ENCODE measurements at places on chromosomes 7 and 10.

DNA sequence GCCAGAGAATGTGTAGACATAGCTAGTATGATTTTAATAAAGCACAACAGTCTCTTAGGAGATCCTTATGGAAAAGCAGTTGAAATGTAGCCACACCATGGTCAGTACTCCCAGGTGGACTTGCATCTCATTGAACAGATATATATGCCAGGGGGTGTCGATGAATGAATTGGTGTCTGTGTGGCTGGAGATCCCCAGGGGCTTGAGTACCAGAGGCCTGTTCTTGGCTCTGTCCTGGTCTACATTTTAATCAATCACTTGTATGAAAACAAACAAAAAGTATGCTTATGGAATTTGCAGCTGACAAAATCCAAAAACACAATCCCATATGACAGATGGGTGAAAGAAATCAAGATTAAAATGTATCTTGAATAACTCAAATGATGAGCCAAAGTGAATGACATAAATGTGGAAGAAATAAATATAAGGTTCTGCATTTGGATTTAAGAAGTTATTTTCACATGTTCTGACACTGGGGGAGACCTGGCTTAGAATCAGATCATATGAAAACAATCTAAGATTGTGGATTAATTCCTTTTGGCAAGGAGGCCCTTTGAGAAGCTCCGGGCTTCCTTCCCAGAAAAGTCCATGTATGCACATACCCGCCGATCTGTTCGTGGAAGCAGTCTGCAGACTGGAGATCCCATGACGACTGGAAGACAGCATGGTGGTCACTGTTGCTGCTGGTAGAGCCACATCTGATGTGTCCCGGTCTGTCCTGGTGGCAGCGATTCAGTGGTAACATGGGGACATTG, 15.6 kb downstream of the CLEC2L start:
- no peak for DNase-seq

DNA sequence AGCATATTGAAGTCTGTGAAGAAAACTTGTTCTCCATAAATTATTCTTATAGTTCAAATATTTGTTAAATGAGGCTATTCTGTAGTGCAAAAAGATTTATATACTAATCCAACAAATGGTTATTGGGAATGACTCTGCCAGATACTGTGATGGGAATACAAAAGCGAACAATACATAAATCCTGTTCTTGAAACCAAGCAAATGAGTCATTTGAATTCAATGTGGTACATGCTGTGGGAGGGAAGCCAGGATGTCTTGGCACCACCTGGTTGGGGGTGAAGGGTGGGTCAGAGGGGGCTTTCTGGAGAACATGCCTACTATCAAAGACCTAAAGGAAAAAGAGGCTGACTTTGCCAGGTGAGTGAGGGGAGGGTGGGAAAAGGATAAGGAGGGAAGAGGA, 594.2 kb downstream of the CALN1 start:
- no peak for DNase-seq

DNA sequence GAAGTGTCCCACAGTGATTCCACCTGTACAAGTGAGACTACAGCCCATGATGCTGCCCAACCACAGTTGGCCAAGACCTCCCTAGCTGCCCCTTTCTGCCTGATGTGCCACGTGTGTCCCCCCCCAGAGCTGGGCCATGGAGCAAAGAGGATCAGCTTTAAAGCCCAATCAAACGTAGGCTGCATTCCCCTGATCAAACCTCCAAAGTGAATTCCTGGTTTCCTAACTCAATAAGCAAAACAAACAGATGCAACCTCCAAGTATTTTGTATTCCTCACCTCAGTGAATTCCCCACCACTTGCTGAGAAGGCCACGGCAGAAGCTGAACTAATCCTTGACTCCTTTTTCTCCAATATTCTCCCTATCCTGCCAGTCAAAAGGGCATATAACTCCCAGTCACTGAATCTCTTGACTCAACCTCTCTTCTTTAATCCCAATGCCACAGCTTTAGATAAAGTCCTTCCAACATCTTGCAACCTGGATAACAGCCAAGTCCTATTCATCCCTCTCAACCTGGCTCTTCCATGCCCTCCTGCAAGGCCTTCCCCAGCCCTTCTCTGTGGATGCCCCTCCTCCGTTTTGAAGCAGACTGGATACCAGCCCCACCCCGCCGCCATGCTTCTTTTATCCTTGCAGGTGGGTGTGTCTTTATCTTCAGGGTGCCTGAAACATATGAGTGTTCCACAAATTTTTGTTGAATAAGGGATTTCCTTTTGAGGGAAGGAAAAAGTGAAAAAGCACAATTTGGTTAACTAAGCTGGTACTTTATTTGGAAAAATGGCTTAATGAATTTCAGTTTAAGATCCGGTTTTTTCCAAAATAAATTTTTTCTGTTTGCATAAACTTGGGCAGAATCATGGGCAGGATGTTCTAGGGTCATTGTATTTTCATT, 285.2 kb upstream of the MKLN1 start:
- no peak for DNase-seq

DNA sequence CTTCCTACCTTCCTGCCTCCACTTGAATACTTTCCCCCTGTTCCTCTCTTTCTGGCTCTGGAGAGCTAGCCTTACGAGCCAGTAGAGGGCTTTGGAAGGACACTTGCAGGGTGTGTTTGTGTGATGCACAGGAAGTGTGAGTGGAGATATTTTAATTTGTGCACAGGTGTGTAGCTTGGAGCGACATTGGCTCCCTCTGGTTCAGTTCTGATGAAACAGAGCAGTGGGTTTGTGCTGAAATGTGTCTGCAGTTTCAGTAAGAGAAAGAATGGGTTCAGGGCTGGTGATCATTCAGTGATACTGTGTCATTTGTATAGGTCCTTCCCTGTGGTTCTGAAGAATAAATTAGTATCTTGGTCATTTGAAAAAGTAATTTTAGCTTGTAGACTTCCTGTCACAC, 86.9 kb downstream of the SND1 start:
- no peak for DNase-seq

- DNase-seq, result no peak
Observed at GRCh38 chr7:27392477-27392876, 149.9 kb downstream of the EVX1 start.

GRCh38 chr7:37643876-37644275, 39.7 kb upstream of the GPR141 start:
- DNase-seq, result no peak

DNA sequence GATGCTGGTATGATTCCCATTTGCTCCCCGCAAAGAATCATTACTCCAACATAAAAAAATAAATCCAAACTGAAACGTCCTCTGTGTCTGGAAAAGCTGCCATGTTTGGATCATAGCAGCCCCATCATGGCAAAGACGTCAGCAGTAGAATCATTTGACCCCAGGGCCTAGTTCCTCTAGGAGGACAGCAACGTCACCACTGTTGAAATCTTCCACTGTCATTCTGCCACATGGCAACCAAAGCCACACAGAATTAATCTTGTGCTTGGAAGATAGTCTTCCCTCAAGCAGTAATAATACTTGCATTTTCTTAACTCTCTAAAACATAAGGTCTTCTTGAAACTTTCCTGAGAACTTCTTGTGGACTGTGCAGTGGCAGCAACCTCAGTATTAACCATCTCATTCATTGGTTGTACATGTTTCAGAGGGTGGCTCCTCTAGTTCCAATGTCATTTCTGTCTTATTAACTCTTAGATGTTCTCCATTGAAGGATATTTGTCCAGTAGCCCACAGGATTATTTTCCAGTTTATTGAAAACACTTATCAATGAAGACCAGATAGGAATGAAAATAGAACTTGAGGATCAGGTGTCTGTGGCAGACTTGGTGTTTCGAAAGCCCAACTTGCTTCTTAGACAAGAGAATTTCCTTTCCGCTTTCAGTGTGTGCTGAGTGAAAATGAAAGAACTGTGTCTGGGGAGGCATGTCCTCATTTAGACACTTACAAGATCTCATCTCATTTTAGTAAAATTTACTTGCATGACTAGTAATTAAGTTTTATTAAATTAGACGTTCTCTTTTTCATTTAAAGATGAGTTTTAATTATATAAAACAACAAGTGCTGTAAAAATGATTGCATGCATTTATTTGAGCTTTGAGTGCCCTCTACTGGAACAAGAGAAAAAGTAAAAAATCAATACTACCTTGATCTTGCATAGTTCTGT, 28.9 kb upstream of the INHBA start:
- DNase-seq, result no peak

DNA sequence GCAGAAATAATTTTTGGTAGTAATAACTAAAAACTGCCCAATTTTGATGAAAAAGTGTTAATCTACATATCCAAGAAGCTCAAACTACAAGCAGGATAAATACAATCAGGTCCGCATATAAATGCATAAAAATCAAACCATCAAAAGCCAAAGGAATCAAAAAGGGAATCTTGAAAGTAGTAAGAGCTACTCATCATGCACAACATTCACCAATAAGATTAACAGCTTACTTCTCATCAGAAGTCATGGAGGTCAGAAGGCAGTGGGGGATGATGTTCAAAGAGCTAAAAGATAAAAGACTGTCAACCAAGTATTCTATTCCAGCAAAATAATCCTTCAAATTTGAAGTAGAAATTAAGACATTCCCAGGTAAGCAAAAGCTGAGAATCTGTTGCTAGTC, 76.4 kb downstream of the CRPPA start:
- no peak for DNase-seq

- no peak for DNase-seq
Observed at GRCh38 chr10:58396057-58396456, 10.8 kb downstream of the TFAM start.

- no peak for DNase-seq
Observed at GRCh38 chr7:55314967-55315366, 50.2 kb upstream of the LANCL2 start.

DNA sequence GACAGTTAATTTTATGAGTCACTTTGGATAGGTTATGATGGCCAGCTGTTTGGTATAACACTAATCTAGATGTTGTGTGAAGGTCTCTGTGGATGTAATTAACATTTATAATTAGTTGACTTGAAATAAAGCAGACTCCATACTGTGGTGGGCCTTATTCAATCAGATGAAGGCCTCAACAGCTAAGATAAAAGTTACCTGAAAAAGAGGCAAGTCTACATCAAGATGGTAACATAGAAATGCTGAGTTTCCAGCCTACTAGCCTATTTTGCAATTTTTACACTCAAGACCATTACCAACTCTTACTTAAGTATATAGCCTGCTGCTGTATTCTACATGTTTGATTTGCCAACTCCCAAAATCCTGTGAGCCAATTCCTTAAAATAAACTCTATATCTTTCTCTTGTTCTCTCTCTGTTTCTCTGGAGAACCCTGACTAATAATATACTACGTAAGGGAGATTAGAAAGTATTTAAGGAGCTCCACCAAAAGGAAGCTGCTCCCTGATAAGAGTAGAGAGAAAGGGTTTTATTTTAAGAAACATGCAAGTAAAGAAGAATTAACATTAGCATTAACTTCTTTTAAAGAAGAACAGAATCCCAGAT, 42.7 kb downstream of the ZNF438 start:
- no peak for DNase-seq

GRCh38 chr7:18663321-18663720, 167.8 kb downstream of the HDAC9 start:
- DNase-seq, result no peak

DNA sequence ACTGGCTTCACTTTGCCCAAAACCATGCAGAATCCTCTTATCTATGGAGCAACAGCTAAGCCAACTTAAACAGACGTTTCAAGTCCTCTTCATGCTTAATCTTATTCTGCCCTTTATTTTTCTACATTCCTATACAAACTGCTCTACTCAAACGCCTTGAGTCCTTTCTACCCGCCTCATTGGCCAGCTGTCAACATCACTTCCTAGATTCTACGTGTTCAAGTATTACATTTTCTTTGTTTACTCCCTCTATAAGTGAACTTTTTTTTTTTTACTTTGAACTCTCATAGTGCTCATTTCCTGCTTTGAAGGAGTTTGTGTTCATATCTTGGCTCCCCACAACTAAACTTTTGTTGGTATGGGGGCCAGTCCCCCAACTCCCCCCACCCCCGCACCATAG, 28.9 kb upstream of the SLC26A5 start:
- DNase-seq, result no peak

DNA sequence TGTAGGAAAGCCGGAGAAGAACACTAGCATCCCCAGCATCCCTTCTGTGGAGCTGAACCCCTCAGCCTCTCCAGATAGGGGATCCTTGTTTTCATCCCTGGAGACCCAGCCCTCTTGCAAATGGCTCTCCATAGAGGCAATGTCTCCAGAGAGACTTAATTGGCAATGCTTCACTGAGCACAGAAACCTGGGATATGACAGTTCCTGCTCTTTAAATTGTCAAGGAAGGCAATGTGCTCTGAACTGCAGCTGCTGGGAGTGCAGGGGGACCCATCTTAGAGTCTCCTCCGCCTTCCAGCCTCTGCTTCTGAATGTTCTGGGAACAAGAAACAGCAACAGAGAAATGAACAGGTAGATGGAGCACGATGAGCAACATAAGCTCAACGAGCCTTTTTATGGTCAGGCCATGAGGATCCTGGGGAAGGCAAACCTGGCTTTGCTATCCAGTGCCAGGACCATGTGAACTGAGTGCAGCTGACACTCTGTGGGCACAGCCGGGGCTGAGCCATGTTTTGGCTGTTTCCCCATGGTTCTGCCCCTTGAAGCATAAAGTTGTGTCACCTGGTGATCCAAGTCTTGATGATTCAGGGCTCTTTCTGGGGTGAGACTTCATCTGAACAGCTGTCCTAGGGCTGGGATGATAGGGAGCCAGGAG, 481.0 kb downstream of the PLXNA4 start:
- no peak for DNase-seq

DNA sequence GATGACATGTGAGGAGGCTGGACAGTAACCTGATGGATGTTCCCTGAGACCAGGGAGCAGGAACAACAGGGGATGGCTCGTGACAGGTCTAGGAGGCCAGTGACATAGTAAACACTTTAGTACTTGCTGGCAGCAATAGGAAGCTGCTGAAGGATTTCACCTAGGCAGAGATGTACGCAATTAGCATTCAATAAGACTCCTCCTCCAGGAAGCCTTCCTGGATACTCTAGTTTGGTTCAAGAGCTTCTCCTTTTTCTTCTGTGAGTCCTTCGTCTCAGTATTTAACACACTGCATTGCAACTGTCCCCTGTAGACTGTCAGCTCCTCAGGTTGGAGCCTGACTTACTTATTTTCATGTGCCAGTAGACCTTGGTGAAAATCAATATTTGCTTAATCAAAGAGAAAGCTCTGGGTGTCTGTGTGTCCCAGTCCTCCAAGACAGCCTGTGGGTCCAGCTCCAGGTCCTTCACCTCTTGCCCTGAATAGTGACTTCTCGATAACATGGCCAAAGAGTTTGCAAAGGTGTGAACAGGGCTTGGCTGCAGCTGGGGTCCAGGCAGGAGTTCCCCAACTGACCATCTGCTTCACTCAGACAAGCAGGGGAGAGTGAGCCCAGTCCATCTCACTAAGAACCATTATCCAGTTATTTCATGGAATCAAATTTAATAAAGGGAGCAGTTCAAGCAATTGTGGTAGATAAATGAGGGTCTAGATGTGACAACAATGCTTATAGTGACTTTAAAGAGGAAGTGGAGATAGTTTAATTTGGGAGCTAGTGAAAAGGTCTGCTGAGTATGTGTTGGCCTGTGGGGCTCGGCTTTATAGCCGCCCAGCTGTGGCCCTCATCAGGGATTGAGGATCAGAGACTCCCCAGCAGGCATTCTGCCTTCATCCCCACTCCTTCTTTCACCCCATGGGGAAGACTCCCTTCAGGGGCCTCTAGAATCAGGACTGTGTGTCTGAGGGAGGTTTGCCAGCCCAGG, 9.4 kb downstream of the TMEM273 start:
- no peak for DNase-seq

GRCh38 chr7:70935854-70936253, 196.1 kb upstream of the GALNT17 start:
- DNase-seq, result no peak

GRCh38 chr7:155257482-155258225, 40.0 kb upstream of the INSIG1 start:
- no peak for DNase-seq
